Right lung (tissue), 10 donors: ENCODE measurements at places on chromosomes 6 and 20. TPM values are rescaled to one million over a fixed set of nuclear protein-coding genes. Genes with fewer than 3 reads are reported as not detected.

The GHRH gene
- polyA plus RNA-seq: not detected

The FITM2 gene
- 7.8 TPM for polyA plus RNA-seq

The CNKSR3 gene
- 29.5 TPM for polyA plus RNA-seq

The PERP gene
- polyA plus RNA-seq: 27.2 TPM

The KHDRBS2 gene
- polyA plus RNA-seq: 9.3 TPM

The RIPPLY2 gene
- not detected for polyA plus RNA-seq

The KIF25 gene
- 10.9 TPM for polyA plus RNA-seq

The SDHAF4 gene
- polyA plus RNA-seq: 22.1 TPM

The CD164 gene
- 336 TPM for polyA plus RNA-seq

The BANF2 gene
- polyA plus RNA-seq: not detected

The PSORS1C2 gene
- polyA plus RNA-seq: not detected

The TNXB gene
- polyA plus RNA-seq: 9.0 TPM

The GSTA4 gene
- 139 TPM for polyA plus RNA-seq

The EPB41L2 gene
- polyA plus RNA-seq: 283 TPM

The SLC32A1 gene
- polyA plus RNA-seq: not detected

The NECAB3 gene
- polyA plus RNA-seq: 19.3 TPM

The BRPF3 gene
- polyA plus RNA-seq: 43.3 TPM

The SLC22A2 gene
- not detected for polyA plus RNA-seq

The C20orf144 gene
- polyA plus RNA-seq: 0.34 TPM

The SPTLC3 gene
- 13.5 TPM for polyA plus RNA-seq

The ENPP4 gene
- polyA plus RNA-seq: 15.1 TPM

The LY86 gene
- polyA plus RNA-seq: 3.8 TPM

The RBPJL gene
- not detected for polyA plus RNA-seq

The DPPA5 gene
- not detected for polyA plus RNA-seq

The OOEP gene
- not detected for polyA plus RNA-seq

The SRSF6 gene
- polyA plus RNA-seq: 403 TPM

The CRIP3 gene
- polyA plus RNA-seq: 3.9 TPM

The PTPRT gene
- polyA plus RNA-seq: 1.4 TPM

The RRAGD gene
- polyA plus RNA-seq: 2.4 TPM

The TREM2 gene
- 0.18 TPM for polyA plus RNA-seq

The AVP gene
- not detected for polyA plus RNA-seq

The ALDH8A1 gene
- 1.1 TPM for polyA plus RNA-seq

The IL20RA gene
- 2.5 TPM for polyA plus RNA-seq

The PAX1 gene
- not detected for polyA plus RNA-seq

The MANEA gene
- polyA plus RNA-seq: 21.4 TPM
